Activated naive CD4-positive, alpha-beta T cell (primary cell): ENCODE measurements at places on chromosomes 7 and 10.
A peak's percentile ranks its signal among the peaks of the same experiment; 100 is the strongest.

GRCh38 chr10:60236869-60237524 lies 152.7 kb downstream of the ANK3 start:
- no peak for DNase-seq

GRCh38 chr7:74178632-74179031 lies 4.5 kb downstream of the EIF4H start:
- DNase-seq = no peak

- no peak for DNase-seq
Measured at GRCh38 chr10:60862517-60862916, 81.5 kb downstream of the RHOBTB1 start.

- no peak for DNase-seq
Measured at GRCh38 chr7:84786073-84786472, 400.8 kb downstream of the SEMA3D start.

DNA sequence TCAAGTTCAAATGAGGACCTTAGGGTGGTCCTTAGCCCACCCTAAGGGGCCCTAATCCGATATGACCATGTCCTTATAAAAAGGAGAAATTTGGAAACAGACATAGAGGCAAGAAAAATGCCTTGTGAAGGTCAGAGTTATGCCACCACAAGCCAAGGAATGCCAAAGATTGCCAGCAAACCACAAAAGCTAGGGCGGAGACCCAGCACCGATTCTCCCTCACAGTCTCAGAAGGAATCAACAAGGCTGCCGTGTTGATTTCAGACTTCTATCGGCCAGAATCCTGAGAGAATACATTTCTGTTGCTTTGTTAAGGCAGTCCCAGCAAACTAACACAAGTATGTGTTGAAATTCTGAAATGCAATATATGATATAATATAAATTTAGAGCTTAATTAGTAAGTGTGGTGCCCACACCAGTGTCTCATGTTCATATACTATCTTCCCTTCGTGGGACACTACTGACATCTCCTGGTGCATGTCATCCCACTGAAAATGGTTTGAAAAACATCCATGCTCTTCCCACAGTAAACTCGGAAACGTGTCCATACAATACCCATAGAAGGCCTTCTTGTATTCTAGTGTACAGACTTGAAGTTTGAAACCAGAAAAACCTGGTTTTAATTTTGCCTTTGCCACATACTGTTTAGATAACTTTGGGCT lies 349.0 kb downstream of the TNS3 start:
- no peak for DNase-seq

DNA sequence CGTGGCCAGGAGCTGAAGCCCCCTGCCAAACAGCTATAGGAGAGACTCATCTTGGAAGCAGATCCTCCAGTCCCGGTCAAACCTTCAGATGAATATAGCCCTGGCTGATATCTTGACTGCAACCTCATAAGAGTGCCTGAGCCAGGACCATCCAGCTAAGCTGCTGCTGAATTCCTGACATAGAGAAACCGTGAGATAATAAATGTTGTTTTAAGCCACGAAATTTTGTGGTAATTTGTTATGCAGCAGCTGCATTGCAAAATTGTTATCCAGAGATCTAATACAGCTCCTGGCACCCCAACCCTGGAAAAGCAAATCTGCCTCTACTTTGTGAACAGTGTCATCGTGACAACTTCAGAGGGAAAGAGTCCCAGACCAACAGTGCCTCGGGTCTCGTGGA lies 119.9 kb downstream of the CREB5 start:
- no peak for DNase-seq

DNA sequence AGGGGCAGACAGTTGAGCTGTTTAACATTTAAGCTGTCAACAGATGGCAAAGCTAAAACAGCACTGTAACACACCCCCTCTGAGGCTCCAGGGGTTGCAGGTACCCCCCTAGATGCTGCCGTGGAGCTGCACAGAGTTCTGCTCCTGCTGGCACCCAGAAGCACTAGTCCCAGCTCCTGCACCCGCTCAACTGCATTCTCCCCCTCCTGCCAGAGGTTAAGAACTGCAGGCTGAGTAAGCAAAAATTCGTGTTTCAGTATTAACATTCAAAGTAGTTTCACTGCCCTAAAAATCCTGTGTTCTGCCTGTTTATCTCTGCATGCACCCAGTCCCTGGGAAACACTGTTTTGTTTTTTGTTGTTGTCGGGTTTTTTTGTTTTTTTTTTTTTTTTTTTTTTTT lies 790.8 kb upstream of the KCND2 start:
- DNase-seq = no peak

- no peak for DNase-seq
Measured at GRCh38 chr10:92995509-92995908, 65.1 kb upstream of the CYP26C1 start.

GRCh38 chr7:778968-779451 lies 51.9 kb upstream of the PRKAR1B start:
- DNase-seq = no peak

DNA sequence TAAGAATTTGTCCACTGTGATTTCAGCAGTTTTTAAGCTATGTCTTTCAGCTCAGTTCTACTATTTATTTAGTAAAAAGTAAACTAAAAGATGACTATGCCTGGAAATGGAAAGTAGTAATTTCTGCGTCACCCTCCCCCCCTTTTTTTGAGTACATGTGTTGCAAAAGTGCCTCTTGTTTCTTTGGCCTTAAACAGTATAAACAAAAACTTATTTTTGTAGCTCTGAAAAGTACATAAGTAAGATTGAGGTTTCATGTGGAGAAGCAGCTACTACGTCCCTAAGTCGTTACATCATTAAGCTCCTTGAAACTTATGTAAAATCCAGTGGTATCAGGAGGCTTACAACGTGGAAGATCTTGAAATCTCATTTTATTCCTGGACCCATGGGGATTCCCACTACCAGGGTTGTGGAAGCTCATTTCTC lies 46.3 kb upstream of the HBP1 start:
- no peak for DNase-seq

DNA sequence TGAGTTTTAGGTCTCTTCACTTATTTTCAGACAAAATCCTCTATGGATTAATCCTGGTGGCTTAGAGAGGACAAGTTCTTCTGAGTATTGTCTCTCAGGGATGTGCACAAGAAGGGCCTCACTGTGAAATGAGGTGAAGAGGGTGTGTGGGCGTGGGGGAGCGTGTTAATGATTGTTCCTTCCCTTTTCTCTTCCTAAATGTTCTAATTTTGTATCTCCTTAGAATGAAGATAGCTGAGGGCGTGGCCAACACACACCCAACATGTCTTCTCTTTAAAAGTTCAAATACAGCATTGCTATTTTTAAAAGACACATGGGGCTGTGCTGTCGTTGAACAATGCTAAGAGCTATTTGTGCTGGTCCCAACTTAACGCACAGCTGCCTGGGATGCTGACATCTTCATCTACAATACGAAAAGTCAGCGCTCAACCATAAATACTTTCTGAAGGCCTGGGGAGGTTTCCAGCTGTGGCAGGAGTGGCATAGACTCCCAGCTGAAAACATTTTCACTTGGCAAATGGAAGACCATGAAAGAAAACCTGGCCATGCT lies 135.9 kb downstream of the JCAD start:
- no peak for DNase-seq

GRCh38 chr7:13794581-13794980 lies 194.9 kb downstream of the ETV1 start:
- no peak for DNase-seq

GRCh38 chr7:135998081-135998480 lies 20.9 kb upstream of the MTPN start:
- no peak for DNase-seq

DNA sequence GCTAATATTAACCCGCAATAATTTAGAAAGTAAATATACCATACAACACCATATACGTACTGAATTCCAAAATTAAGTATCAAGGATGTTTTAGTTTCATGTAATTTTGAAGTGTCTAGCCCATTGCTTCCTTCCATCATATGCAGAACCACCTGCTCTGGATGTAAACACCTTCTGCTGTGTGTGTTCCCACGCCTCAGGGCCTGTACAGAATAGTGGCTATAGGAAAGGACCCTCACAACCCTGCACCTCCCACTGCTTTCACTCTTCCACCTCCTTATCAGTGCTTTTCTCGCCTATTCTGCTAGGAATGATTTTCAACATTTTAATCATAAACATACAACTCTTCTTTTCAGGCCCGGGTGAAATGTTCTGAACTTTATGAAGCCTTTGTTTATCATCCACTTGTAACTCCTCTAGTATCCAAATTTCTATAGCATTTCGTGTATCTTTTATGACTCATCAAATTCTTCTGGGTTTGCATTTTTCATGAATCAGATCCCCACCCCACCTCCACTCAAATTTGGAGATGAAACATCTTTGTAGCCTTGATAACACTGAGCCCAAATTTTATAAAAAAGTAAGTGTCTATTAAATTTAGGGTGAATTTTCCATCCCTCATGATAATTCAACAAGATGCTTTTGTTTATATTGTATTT lies 1106.8 kb upstream of the C7orf33 start:
- DNase-seq = no peak

DNA sequence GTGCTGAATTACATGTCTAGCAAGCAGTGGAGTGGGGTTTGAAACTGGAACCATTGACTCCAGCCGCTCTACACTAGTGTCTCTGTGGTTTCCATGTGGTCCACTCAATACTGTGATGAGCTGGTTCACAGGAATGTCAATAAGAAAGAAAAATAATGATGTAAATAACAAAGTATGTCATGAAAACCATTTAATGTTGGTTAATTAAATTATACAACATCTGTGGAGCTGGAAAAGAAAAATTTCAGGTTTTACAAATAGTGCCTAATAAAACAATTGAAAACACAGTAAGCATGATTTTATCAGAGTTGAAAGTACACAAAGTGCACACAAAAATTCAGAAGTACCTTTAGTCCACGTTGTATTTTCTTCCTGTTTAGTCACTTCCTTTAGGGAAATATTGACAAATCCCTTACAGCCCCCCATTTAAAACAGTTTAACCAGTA lies 28.7 kb upstream of the NAMPT start:
- DNase-seq = no peak

GRCh38 chr7:151403764-151404163 lies 6.1 kb downstream of the WDR86 start:
- DNase-seq = no peak

DNA sequence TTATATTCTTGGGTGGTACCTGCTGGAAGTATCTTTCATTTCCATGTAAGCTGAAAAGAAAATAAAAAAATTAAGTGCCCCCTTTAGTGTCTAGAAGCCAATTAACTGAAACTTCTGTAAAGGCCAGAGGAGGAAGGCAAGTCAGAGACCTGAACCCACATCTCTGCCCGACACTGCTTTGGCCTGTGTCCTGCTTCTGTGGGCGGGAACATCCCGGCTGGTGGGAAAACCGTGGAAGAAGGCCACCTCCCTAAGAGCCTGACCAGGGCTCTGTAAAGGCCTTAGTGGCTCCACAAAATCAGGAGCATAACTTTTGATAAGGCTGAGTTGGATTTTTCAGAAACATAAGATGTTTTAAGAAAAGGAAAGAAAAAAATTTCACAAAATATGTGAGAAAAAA lies 9.4 kb downstream of the CPXM2 start:
- no peak for DNase-seq

DNA sequence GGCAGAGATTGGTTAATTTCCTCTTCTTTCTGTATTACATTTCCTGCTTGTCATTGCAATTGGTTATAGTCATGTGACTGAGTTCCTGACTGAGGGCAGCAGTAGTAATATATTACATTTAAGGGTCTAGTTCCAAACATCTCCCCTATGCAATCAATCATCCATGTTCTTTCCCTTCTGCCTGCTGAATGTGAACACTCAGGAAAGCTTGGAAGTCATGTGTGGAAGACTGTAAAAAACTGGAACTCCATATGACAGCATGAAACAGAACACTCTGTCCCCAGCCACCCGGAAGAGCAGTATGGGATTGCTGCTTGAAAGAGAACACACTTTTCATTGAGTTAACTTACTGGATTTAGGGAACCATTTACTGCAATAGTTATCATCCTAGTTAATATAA lies 459.7 kb upstream of the SEMA3A start:
- DNase-seq = no peak

GRCh38 chr7:101814991-101815825 lies 2.2 kb upstream of the CUX1 start:
- peak; percentile 52 for DNase-seq

- no peak for DNase-seq
Measured at GRCh38 chr10:47008769-47009168, 97.5 kb downstream of the PTPN20 start.

- DNase-seq = no peak
Measured at GRCh38 chr7:7228967-7229366, 46.6 kb downstream of the C1GALT1 start.

DNA sequence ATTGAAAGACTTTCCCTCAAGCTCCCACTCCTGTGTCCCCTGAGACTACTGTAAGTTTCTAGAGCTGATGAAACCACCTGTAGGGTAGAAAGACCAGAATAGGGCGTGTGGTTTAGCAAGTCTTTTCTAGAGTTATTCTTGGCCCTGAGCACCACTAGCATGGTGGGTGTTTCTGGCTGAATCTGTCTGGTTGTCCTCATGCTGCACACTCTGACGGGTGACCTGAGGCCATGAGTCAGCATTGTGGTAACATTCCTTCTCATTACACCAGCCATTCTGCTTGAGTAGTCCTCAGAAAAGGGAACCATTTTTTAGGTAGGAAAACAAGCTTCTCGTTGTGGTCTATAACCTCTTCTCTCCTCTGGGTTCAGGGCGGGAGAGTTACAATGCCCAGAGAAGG lies 250.3 kb downstream of the SNX13 start:
- no peak for DNase-seq

DNA sequence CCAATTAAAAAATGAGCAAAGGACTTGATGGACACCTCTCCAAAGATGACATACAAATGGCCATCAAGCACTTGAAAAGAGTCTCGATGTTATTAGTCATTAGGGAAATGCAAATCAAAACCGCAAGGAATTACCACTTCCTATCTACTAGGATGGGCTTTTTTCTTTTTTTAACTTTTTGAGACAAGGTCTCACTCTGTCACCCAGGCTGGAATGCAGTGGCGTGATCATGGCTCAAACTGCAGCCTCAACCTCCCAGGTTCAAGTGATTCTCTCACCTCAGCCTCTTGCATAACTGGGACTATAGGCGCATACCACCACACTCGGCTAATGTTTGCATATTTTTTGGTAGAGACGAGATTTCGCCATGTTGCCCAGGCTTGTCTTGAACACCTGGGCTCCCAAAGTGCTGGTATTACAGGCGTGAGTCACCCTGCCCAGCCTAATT lies 13.6 kb downstream of the NKX1-2 start:
- no peak for DNase-seq

GRCh38 chr10:118735294-118735693 lies 19.5 kb downstream of the CACUL1 start:
- no peak for DNase-seq

DNA sequence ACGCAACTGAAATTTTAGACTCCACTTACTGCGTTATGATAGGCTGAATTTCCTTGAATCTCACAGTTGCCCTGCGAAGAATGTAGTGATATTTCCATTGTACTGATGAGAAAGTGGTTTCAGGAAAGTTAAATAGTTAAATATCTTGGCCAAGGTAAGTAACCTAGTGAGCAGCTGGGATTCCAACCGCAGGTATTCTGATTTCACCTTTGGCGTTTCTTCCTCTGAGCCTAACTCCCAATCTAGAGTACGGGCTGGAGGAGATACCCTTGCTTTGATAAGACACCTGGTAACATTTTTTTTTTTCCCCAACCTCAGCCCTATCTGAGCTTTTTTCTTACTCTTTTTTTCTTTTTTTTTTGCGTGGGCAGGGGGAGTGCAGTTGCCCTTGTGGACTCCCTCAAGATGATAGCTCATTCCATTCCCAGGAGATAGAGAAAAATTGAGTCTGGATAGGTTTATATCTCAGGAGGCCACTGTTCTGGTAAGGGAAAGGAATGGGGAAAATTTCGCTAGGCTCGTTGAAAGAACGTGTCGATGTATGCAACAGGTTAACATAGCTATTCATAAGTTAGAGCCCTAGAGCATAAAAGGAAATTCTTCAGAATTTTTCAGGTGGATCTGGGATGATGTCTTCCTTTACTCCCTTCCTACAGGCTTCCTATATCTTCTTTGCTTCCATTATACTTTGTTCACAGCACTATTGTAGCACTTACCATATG lies 3.1 kb upstream of the TAS2R38 start:
- no peak for DNase-seq
